Endothelial cell (in vitro differentiated cells): ENCODE measurements at places on chromosomes 2 and 18.

GRCh38 chr18:78883501-78883900, 96.1 kb upstream of the SALL3 start:
- DNase-seq, result no peak

- DNase-seq, result no peak
Measured at GRCh38 chr2:204004912-204005311, 68.3 kb downstream of the ICOS start.

- DNase-seq, result no peak
Measured at GRCh38 chr2:207248702-207249377, 83.1 kb upstream of the KLF7 start.

DNA sequence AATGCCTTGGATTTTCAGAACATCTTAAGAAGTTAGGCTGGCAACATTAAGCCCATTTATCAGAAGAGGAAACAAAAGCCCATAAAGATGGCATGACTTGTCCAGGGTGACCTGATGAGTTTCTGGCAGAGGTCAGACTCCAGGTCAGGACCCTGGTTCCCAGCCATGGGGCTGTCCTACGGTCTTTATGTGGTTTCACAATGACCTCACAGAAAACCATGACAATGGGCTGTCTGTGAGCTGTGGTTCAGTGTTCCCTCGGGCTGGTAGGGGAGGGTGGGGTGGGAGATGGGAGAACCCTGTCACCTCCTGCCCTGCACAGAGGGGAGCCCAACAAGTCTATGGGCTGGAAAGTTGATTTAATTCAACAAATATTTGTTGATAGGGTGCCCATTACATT, 101.8 kb downstream of the LOXHD1 start:
- DNase-seq, result no peak

- DNase-seq, result no peak
Measured at GRCh38 chr18:13067966-13068365, 76.8 kb downstream of the CEP192 start.
